ENCODE measurements at places on chromosomes 12 and 14.

GRCh38 chr14:45679853-45680252 lies 426.9 kb upstream of the MIS18BP1 start:
- DNase-seq = no peak

GRCh38 chr12:113239811-113240331 lies 18.6 kb downstream of the TPCN1 start:
- no peak for DNase-seq

DNA sequence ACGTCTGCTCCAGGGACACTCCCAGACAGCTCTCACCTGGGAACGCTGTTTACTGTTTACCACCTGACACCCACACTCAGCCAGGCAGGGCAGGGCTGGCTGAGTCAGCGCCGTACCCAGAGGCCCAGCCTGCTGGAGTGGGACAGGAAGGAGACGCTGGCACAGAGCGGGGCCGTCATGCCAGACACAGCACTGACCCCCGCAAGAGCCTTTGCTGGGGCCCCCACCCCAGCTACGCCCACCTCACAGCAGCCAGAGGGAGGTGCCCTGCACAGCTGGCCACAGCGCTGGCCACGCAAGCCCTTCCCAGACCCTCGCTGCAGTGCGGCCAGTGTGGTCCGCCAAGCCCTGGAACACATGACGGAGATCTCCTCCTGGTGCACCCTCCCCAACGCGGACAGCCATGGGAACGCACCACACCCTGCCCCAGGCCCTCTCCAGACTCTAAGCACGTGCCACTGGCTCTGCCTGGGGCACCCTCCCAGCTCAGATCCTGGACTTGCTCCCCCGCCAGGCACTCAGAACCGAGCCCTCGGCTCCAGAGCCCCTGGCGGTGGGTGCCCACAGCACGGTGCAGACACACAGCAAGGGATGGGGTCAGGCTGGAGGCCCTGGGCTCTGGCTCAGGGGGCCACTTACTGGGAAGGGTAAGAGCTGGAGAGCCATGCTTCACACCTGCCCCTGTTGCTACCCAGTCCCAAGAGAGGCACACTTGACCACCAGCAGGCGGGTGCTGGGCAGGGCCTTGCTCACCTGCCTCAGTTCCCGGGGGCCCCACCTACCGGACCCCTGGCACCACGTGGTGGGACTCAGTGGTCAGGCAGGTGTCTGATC lies 5.7 kb downstream of the AHNAK2 start:
- DNase-seq = no peak

DNA sequence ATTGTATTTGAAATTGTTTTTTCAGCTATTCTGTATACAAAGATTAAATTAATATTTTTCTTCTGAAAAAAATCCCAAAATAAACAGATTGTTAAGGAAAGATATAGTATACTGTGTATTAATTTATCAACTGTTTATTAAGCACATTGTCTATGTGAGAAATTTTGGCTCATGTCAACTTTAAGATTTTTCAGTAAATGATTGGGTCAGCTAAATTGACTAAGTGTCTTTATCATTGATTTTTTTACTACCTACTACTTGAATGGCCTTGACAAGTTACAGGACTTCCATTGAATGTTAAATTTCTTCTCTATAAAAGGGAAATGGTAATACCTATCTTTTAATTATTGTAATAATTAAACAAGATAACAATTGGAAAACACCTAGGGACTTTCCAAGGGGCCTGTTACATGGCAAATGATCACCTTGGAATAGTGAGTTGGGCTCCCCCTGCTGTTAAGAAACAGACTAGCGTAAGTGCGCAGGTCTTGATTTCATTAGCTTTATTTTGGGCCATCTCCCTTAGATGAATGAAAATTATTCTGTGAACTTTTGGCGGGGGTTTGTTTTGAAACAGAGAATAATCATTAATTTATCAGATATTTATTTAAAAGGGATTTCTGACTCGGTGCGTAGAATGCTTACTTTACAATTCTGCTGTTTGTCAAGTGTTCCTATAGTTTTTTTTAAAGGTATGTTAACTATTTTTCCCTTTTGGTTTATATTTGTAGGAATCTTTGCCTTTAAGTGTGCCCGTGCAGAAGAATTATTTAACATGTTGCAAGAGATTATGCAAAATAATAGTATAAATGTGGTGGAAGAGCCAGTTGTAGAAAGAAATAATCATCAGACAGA lies 14.5 kb upstream of the CCT2 start:
- DNase-seq = peak; percentile 63

DNA sequence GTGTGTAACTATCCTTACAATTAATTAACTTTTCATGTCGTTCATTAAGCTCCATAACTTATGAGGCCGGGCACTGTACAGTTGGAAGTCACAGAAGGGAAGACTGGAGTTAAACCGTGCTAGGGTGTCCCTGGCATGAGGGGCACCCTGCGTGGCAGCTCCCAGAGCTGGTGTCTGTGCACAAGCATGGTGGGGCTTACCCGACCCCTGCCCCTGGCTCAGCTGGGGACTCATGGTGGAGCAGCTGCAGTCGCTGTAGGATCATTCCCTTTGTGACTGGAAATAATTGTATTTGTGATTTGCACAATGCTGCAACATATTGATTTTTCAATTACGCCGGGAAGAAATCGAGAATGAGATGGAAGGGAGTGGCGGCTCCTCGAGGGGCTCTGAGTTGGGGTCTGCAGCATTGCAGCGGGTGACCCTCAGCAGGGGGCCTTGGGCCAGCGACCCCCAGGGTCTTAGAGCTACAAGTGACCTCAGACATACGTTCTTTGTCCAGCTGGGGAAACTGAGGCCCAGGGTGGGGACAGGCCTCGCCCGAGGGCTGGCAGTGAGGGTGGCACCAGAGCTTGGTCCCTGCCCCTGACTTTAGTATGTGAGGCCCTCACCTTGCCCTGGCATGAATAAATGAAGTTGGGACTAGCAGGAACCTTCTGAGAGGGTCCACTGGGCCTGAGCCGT lies 125.4 kb downstream of the KIF26A start:
- DNase-seq = no peak

DNA sequence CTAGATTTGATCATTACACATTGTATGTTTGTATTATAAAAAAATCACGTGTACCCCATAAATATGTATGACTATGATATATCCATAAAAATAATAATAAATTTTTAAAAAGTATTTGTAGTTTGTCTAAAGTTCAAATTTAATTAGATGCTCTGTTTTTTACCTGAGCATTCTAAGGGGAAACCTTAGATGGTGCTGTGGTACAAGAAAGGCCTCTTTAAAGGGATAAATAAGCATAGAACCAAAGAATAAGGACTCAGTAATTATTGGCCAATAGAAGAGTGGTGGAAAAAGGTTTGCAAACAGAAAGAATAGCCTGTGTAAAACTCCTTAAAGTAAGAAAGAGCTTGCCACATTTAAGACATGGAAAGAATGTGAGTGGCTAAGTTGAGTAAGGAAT lies 580.1 kb upstream of the SEL1L start:
- no peak for DNase-seq
